Urothelium cell line (cell line): ENCODE measurements at places on chromosomes 6 and 20.
A peak's percentile ranks its signal among the peaks of the same experiment; 100 is the strongest.

- no peak for DNase-seq
Measured at GRCh38 chr20:54058420-54059139, 11.8 kb downstream of the BCAS1 start.

DNA sequence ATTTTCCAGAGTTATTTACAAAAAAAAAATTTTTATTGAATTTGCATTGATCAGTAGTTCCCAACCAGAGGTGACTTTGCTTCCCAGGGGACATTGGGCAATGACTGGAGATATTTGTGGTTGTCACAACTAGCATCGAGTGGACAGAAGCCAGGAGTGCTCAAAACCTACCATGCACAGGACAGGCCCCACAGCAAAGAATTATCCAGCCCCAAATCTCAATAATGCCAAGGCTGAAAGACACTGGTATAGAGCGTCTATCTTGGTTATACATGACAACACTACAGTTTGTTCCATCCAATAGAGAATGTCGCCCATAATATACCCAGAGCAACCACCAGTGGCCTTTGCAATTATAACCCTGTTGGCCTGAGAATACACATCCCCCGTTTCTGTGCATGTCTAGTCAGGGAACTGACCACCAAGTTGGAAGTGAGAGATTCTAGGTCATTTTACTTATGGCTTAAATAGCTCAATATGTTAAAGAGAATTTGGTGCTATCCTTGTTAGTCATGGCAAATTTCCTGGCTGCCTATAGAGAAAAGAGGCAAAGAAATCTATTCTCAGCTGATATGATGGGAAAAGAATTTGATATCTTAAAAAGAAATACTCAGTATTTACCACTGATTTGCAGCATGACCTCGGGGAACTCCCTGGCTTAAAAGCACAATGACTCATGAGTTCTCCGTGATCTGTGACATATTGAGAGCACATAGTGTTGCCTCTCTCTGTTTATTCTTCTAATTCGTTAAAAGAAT is 76.0 kb upstream of the ADTRP start:
- DNase-seq, result no peak

DNA sequence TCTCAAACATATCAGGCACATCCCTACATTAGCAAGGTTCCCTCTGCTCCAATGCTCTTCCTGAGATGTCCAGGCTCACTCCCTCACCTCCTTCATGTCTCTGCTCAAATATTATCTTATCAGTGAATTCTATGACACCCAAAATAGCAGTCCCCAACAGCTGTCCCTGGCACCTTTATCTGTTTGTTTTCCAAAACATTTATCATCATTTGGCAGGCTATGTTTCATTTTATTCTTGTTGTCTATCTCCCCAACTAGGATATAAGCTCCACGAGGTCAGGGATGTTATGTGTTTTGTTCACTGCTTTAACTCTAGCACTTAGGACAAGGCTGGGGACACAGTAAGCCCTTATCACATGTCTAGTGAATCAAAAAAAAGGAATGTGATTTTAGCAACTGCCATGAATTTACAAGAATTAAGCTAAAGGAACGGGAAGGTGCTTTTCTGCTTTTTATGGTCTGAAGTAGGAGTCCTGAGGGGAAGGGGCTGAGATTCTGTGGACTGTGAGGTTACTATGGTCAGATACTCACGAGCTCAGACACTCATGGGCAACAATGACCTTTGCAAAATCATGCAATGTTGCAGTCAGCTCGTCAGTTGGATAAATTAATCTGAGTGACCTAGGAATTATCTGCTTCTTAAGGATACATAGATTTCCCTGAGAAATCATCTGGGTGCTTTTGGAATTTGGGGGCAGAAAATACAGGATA is 1.9 kb upstream of the IL22RA2 start:
- DNase-seq, result no peak

DNA sequence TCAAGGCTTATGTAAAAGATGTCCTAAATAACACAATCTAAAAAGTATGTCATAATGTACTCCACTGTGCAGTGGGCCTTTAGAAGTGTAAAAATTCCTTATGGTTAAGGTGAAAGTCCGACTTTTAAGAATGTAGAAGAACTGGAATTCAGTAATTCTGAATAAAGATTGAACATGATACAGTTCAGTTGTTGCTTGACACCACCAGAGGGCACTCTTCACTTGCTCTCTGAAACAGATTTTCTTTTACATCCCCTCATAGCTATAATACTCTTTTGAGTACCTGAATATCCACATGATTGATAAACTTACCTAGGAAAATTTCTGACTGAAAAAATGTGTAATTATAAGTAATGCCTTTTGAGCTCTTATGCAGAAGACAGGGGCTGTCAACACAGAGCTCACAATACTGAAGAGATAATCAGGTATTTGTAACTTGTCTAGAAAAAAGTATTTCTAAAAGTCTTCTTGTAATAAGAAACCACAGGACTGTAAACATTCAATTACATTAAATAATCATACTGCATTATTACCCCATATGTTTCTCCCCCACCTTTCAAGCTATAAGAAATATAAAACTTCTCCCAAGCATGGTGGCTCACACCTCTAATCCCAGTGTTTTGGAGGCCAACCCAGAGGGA is 92.1 kb downstream of the POPDC3 start:
- DNase-seq, result peak; percentile 21

DNA sequence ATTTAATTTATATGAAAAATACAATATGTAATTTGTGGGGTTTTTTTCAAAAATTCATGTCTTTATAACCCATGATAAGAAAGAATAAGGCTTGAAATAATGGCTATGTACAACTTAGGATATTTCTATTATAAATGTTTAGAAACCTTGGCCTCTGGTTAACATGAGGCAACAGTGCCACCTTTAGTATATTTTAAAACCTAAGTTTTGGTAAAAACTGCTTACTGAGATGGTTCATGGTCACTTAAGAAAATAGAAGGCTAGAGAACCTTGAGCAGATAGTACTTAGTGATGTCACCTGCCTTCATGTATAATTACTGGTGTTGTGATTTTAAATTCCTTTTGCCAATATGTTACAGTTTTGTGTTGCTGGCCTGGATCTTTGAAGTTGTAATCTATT is 176.4 kb downstream of the ADGB start:
- DNase-seq, result no peak

DNA sequence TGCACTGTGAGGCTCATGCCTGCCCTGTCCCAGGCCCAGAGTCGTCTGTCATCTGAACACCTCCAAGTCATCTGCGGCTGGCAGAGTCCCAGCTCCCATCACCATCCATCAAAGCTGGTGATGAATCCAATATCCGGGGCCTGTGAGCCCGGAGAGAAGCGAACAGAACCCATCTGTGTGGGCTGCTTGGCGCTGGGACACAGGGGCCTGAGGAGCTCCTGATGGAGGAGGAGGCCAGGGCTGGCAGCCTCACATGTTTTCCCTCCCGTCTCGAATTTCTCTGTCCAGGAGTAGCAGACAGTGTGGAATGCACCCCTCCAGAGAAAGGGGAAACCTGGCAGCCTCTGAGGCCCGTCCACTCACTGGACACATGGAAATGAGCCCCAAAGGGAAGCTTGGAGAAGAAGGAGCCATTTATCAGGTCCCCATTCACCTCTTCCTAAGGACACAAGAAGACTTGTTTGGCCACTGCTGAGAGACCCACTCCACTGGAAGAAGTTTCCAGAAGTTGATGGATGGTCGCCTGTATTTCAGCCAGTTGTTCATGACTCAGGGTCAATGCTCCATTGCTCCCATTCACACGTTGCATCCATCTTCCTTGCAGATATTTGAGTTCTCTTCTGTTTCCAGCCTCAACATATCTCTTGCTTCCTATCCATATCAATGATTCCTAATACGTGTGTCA is 307.5 kb upstream of the SULF2 start:
- DNase-seq, result no peak

GRCh38 chr20:23584434-23585199 is 16.3 kb upstream of the CST9L start:
- peak; percentile 3 for DNase-seq

GRCh38 chr6:17043148-17043522 is 58.7 kb upstream of the STMND1 start:
- no peak for DNase-seq

DNA sequence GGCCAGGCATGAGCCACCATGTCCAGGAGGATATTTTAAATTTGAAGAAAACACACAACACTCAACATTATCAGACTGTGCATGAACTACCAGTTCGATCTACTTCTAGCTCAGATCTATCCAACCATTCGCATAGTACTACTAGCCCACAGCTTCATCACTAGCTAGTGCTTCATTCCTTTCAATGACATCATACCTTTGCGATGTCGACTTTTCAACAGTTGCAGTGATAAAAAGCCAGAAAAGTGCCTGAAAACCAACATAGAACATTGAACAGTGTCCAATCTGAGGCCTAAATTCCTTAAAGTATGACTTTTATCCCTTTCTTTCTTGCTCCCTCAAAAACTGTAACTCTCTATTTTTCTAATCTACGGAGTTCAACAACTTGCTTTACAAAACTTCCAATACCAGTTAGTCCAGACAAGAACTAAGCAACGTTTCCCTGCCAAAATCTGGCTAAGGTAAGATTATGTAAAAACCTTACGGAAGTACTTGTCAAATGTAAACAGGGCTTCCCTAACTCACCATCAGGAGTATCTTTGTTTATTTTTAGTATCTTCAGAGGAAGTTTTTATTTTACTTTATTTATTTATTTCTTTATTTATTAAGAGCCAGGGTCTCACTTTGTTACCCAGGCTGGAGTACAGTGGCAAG is 434.0 kb upstream of the JARID2 start:
- DNase-seq, result peak; percentile 9

DNA sequence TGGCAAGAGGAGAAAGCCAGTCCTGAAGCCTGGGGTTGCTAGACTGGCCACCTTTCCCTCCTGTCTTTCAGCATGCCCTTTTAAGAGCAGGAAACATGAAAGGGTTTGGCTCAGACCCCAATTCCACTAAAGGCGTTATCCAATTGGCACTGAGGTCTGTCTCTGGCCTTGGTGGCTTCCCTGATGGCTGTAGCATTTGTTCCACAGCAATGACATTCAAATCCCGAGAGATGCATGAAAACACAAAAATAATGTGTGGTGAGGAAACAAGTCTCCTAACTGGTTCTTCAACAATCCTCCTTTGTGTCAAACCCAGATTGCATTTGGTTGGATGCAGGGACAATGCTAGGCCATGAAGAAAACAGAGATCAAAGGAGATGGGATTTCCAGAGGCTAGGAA is 56.5 kb upstream of the ADTRP start:
- DNase-seq, result no peak

DNA sequence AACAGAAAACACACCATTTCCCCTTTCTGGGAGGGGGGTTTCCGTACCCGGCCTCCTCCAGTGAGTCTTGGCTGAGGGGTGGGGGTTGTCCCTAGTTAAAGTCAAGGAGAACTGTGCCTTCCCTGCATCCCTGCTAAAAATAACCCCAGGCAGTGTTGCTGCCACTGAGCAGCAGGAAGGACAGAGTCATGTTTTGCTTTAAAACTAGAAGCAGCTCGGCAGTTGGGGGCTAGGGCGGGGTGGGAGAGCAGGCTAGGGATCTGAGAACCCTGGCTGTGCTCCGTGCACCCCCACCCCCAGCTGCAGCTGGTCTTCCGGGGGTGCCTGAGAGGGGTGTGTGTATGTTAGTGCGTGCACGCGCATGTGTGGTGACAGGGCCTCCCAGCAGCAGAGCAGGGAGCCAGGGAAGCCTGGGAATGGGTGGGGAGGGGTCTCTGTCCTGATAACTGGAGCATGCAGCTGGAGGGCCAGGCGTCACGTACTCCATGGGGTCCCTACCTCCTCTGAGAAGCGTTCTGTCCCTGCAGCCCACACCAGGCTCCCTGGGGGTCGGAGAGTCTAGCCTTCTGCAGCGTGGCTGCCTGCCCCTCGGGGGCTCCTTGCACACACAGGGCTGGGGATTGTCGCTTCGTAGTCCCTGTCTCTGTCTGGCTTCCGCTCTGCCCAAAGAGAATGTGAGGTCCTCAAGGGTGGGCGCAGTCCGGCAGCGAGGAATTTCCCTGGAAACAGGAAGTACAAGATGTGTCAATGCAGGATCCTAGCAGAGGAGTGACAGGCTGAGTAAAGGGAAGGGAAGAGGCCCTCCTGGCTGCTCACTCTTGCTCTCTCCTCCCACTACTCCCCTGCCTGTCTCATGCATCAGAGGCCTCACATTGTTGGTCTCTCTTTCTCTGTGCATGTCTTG is 16.8 kb upstream of the ARMC12 start:
- DNase-seq, result no peak

DNA sequence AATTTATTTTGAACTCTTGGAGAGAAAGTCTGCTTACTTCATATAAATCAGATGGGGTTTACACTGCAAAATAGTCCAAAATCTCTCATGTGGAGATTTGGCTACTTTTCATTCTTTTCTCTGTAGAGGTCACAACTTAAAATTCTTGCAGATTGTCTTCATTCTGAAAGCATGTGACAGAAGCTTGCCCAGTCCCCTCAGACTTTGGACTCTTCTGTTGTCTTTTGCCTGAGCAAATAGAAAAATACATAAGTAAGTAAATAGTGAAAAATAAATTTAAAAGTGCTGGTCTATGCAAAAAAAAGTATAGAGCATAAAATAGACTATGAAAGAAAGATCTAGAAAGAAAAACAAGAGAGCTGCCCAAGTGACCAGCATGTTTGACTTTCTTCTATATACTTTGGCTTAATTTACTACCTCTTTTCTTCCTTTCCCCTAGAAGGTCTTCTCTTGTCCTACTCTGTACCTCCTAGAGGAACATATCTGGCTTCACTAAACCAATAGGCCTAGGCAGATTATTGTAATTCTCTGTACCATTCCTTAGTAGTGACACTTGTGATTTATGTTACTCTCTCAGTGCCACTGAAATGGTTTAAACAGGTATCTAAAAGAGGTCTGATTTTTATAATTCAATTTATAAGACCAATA is 260.9 kb downstream of the TENT5A start:
- DNase-seq, result no peak

DNA sequence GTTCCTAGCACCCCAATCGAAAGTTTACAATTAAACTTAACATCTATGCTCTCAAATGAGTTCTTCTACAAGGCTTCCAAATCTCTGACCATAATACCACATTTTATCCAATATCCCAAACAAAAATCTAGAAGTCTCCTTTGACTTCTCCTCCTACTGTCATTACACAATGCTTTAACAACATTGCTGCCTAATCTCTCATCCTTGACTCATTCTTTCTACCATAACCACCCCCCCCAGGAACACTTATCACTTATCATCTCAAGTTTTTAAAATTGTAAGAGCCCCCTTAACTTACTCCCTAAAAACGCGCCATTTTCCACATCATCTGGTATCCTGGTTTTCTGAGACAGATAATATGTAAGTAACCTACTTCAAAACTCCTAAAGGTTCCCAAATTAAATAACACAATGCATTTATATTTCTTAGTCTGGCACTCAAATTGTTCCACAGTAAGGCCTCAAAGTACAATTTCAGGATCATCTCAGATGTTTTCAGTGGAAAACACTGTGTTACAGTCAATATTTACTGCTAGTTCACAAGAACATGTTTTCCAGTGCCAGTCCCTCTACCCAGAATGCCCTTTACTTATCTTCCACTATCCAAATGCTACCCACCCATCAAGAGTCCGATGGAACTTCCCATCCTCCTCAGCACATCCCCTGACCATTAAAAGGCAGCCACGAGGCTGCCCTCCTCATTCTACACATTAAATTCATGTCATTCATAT is 308.2 kb upstream of the THEMIS start:
- no peak for DNase-seq
